Esophagus muscularis mucosa (tissue), 4 donors: ENCODE measurements at places on chromosomes 3 and 15.

GRCh38 chr3:58696093-58696492 is 29.5 kb upstream of the FAM3D start:
- DNase-seq = no peak

- no peak for DNase-seq
Observed at GRCh38 chr3:180188512-180189309, 152.0 kb upstream of the PEX5L start.

GRCh38 chr15:91522605-91523332 is 330.7 kb upstream of the SLCO3A1 start:
- DNase-seq = peak; percentile 64

GRCh38 chr3:45109771-45110508 is 36.2 kb downstream of the CDCP1 start:
- no peak for DNase-seq

GRCh38 chr3:149018247-149018646 is 26.9 kb downstream of the GYG1 start:
- no peak for DNase-seq

DNA sequence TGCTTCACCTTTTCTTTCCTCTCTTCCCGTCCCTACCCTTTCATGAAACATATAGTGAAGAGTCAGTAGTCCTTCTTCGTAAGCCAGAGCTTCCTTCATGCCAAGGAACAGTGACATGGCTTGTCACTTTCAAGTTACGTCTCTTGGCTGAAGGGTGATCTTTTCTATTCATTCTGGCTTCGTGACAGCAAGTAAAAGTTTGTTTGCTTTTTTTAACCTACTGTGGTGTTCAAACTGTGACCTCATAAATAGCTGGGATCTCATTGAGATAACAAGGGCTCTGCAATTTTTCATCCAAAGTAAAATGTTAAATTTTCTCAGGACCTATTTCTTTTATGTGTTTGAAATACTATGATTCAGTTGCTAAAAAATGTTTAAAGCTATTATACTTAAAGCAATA is 10.5 kb downstream of the CDIN1 start:
- no peak for DNase-seq

DNA sequence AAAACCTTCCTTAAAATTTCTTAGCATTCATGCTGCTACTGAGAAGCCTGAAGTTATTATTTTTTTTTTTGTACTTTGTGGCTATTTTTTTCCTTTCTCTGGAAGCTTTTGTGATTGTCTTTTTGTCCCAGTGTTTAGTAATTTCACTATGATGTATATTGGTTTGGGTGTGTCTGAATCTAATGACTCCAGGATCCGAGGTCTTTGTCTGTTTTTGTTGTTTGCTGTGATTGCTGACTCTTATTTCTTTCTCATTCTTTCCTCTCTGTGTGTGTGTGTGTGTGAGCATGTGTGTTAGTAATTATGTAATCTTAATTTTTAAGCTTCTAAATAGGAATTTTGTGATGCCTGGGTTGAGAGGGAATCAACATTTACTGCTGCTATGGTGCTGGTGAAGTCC is 152.0 kb downstream of the RAP2B start:
- no peak for DNase-seq

- DNase-seq = no peak
Observed at GRCh38 chr3:184952671-184953070, 140.7 kb downstream of the VPS8 start.

GRCh38 chr15:63668601-63669000 is 71.4 kb downstream of the FBXL22 start:
- no peak for DNase-seq

DNA sequence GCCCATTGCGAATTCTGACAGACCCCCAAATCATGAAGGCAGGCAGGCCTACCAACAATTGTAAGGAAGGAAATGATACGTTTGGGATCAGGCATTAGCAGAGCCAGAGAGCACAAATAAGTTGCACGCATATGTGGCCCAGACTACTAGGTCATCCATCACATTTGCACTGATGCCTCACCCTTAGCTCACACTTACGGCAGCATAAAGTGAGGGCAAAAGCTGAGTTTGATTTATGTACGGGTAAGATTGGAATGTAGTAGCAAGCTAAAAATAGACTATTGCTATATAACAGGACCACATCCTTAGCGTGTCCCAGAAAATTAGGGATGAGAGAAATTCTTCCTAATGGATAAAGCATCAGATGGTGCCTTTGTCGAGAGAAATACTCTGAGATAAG is 58.6 kb downstream of the QTRT2 start:
- no peak for DNase-seq

DNA sequence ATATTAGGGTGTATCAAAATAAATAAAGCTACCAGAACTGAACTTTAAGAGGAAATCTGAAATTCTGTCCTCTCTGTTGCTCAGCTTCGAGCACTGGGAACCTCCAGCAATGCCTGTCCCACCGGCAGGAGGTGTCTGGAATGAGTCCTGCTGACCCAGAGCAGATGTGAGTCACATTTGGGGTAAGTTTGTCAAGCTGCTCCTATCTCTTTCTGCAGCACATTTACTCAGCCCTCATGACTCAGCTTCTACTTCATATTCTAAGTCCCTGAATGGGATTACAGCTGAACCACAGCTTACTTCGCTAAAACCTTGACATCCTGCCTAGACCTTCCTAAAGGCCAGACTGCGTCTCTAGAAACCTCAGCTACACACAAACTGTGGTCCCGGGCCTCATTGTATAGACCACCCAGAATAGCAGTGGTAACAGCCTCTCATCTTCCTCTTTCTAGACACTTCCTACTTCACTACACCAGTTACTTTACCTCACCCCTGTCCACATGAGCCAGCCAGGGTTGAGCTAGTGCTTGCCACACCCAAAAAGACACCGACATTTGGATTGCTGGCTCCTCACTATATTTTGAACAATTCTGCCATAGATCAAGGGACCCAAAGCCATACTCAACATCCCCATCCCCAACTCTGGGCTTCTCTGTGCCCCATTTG is 109.6 kb upstream of the TMCO5A start:
- DNase-seq = no peak

- DNase-seq = no peak
Observed at GRCh38 chr3:114060906-114061655, 4.5 kb downstream of the QTRT2 start.

- no peak for DNase-seq
Observed at GRCh38 chr15:76108021-76108723, 48.4 kb downstream of the TMEM266 start.

DNA sequence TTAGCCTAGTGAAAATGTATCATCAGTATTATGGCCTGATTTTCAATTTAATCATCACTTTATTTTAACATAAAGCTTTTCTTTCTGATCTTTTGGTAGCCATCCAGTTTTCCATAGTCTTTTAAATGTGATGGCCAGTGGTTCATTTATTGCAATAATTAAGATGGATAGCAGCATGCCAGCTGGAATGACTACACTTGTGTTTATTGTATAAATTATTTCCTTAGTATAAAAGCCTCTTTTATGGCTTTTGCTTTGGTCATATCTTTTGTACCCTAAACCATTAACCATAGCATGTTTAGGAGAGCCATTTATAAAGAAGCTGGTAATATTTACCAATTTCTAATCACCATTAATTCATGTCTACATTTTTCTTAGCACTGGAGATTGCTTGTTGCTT is 31.7 kb downstream of the ALCAM start:
- DNase-seq = no peak

GRCh38 chr3:22612927-22613326 is 590.2 kb upstream of the UBE2E2 start:
- no peak for DNase-seq

DNA sequence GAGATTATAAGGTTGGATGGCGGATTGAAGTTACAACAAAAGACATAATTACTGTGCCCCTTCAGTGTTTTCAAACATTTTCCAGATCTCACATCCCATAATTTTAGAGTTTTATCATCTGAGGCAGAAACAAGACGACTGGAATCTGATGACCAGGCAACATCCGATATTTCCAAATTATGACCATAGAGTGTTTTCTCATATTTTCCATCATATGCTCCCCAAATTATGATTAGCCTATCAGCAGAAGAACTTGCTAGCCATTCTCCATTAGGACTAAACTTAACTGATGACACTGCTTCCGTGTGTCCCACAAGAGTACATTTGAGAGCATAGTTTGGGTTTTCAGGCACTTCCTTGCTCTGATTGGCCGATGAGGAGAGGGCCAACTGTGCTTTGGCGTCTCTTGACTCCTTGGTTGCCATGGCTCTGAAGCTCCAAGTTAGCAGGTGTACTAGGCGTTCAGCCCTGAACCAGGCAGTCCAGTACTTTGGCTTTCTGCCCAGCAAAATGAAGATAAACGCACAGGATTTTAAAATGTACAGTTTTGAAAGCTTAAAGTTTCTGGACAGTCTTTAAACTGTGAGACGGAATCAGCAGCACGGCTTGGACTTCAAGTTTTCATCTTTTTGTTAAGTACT is 638 bp downstream of the WDR5B start:
- DNase-seq = no peak

GRCh38 chr15:63015618-63016017 is 26.9 kb upstream of the TPM1 start:
- DNase-seq = no peak

GRCh38 chr3:117914540-117915100 is 1120.0 kb downstream of the IGSF11 start:
- no peak for DNase-seq

DNA sequence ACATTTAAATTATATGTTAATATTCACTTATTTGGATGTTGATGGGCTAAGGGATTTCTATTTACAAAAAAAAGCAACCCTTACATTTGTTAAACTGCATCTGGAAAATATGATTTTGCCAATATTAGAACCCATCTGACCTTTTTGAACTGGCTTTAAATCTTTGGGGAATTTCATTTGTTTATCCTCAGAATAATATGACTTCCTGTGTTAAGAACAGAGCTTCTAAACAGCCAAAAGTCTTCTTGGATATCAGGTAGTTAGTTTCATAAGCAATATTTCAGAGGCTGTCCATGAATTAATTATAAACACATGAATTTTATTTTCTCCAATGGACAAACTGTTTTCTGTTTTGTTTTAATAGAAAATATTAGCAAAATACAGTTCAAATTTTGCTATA is 301.9 kb upstream of the AGTR1 start:
- no peak for DNase-seq

DNA sequence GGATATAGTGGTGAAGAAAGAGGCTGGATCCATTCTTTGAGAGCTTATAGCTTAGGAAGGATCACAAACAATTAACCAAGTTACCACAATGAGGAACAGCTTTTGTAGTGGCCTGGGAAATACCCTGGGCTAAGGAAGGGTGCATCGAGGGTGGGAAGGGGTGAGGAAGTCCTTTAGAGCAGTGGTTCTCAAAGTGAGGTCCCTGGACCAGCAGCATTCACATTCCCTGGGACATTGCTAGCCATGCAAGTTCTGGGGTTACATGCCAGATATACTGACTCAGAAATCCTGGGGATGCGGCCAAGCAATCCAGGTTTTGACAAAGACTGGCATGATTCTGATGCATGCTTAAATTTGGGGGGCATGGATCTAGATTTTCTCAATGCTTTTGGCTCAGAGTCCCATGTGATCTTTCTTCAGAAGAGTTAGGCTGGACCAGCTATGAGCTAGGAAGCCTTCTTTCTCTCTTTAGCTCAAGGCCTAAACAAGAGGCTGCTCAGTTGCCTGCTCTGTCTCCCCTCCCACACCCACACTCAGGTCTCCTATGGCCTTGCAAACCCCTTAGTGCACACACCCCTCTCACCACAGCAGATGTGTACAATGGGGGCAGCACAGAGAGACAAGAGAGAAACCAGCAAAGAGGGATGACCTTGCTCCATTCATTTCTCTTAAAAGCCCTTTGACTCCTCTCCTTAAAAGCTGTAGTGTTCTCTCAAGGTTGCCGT is 1.8 kb upstream of the CCR1 start:
- DNase-seq = peak; percentile 84

DNA sequence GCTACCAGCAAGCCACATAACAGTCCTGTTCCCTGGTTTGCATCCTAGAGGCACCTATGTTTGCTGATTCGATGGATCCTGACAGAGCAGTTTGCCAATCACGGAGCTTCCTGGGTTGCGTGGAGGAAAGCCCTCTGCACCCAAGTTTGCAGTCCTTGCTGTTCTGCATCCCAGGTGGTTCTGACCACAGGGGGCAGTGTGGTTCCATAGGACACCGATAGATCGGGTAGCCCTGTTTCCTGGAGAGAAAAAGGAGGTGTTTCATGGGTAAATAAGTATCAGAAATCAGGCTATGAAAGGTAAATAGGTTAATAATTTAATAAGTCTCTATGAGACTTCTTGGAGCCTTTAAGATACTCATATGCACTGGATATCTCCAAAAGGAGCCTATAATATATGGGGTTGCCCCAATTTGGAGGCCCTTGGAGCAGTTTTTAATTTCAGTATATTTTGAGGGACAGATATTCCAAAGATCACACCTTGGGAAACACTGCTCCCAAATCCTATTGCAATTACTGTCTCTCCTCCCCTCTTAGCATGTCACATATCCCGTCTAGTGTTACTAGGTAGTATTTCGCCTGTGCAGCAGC is 194.6 kb upstream of the TPM1 start:
- no peak for DNase-seq

- no peak for DNase-seq
Observed at GRCh38 chr3:139378587-139379241, 10.7 kb downstream of the COPB2 start.

- DNase-seq = no peak
Observed at GRCh38 chr3:74442683-74443082, 171.8 kb downstream of the CNTN3 start.

GRCh38 chr3:132231633-132232032 is 85.6 kb upstream of the ACP3 start:
- DNase-seq = no peak

- no peak for DNase-seq
Observed at GRCh38 chr3:129412542-129413198, 15.8 kb downstream of the EFCAB12 start.

DNA sequence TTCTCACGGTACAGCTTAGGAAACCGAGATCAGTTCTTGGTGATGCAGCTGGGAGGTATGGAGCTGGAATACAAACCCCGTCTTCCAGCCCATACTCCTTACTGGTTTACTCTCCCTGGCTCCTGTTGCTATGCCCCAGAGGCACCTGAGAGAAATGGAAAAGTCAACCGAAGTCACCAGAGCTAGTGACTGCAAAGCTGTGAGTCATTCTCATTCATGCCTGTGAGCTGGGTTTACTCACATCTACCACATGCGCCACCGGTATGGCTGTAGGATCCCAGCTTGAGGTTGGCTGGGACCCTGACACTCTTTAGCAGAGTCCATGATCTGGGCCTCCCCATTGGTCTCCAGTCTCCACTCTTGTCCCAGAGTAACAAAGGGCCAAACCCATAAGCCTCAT is 111.5 kb upstream of the ETV5 start:
- DNase-seq = no peak

GRCh38 chr3:194686816-194687637 is 1.3 kb downstream of the FAM43A start:
- DNase-seq = no peak

DNA sequence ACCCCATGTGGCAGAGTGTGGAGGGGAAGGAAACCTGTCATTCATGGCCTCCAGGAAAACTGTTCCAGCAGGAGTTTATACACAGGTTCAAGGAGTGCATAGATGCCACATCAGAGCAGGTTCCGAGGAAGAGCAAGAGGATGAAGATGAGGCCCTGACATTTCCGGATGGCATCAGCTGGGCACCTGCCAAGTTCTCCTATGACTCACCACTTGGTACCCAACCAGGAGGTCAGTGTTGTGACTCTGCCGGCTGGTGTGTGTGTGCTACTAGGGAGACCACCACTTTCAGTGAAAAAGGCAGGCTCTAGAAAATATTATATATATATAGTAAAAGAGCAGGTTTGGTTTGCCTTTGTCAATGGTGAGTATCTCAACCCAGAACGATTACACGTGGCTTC is 69.3 kb downstream of the NTRK3 start:
- no peak for DNase-seq

GRCh38 chr15:42171122-42171521 is 14.7 kb upstream of the PLA2G4F start:
- no peak for DNase-seq

- DNase-seq = no peak
Observed at GRCh38 chr3:19945534-19945933, 1.4 kb upstream of the RAB5A start.
